ENCODE measurements at places on chromosomes 6 and 20. TPM values are rescaled to one million over a fixed set of nuclear protein-coding genes. Genes with fewer than 3 reads are reported as not detected.

DNA sequence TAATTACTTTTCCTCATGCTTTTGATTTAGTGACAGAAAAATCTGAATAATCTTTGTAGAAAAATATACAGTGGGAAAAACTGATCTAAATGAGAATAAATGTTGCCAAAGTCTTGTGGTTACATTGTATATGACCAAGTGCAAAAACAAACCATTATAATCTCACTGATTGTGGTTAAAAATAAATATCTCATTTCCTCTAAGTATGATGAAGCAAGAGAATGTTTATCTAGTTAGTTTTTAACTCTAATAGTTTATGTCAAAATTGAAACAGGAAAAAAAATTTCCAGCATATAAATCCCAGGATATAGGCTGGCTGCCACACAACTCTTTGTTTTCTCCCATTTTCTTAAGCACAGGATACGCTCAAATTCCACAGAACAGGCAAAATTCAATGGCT, 392.7 kb upstream of the ID4 start:
- DNase-seq = no peak

GRCh38 chr6:11083491-11083890, 10.1 kb upstream of the SMIM13 start:
- no peak for DNase-seq

- DNase-seq = no peak
These were observed 90.0 kb downstream of the RAMACL start for GRCh38 chr6:166496460-166496859.

DNA sequence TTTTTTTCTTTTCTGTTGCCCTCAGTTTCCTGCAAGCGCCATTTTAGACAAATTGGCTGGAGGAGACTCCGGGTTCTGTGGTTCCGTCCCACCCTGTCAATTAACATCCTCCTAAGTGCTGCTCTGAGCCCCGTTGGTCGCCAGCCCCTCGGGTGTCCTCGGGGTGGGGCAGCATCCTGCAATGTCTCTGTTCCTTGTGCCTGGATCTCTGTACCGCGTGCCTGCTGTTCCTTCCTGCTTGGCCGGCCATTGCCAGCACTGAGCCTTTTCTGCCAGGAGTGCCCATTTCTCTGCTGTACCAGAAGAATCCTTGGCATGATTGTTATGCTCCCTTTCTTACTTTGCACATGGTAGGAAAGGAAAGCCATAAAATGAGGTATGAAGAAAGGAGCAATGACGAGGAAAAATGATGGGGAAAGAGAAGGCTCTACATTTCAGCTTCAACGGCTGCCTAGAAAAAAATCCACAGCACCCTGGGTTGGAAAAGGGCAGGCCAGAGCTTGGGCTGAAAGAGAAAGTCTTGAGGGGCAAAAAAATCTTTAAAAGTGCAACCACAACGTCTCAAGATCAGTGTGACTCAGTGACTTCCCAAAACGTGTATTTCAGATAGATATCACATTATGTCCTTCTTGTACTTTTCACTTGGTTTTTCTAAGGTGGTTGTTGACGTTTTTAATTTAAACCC, 256.7 kb downstream of the CLIC5 start:
- no peak for DNase-seq

- DNase-seq = peak; percentile 84
These were observed 102.2 kb upstream of the SASH1 start for GRCh38 chr6:148240461-148240840.

SLPI gene
- 0.13 TPM for total RNA-seq

C20orf141 gene
- not detected for total RNA-seq

DNA sequence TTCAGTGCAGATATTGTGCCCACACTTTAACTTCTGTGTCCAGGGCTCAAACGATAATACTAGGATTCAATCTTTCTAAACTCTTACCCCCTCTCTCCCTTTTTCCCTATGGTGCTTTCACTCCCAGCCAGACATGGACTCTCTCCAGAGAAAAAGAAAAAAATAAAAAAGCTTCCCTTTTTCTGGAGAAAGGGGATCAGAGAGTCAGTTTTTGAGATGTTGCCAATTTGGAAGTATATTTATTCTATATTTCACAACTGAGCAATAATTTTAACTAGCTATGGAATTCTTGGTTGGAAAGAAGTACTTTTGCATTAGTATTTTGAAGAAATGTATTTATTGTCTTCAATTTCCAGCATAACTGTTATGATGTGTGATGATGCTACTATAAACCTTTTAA, 72.2 kb upstream of the ZFP64 start:
- DNase-seq = peak; percentile 64

PPIL6 gene
- total RNA-seq = 5.9 TPM

Measured in muscle of leg (tissue), 16 donors.